GM23338 (cell line): ENCODE measurements at places on chromosomes 6 and 20. TPM values are rescaled to one million over a fixed set of nuclear protein-coding genes. Genes with fewer than 3 reads are reported as not detected.

- peak; percentile 84 for DNase-seq
Measured at GRCh38 chr20:10611357-10611756, 62.4 kb downstream of the JAG1 start.

GRCh38 chr6:168440520-168441433 is at the start of gene SMOC2:
Gene SMOC2 (plus strand): TSS chr6:168441184. CDS start chr6:168441371, 187 bp downstream.
- peak; percentile 56 for DNase-seq

DNA sequence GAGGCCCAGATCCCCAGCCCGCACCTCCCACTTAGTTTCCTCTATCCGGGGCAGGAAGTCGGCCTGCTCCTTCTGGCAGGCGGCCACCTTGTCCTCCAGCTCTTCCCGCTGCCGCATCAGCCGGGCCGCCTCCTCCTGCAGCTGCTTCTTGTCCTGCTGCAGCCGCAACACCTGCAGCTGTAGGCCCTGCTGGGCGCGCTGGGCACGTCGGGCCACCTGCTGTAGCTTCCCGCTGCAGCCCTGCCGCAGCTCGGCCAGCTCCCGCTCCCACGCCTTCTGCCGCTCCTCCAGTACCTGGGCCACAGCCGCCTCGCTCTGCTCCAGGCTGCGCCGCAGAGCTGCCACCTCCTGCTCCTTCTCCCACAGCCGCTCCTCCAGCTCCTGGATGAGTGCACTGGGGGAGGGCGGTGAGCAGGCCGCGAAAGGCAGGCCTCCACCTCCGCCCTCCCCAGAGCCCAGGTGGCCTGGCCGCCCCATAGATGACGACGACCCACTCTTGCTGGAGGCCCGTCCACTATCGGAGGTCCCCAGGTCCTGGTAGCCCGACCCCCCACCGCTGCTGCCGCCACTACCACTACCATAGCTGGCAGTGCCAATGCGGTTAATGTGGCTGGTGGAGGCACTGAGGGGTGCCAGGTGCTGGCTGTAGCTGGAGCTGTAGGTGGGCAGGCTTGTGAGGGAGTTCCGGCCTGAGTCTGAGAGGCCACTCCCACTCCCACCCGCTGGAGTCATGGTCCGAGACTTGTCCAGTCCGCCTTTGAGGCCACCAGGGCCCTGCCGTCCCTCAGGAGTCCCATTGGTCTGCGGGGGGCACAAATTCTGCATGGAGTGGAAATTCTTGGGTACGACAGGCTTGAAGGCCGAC is 6.0 kb upstream of the FASTKD5 start:
- DNase-seq = no peak

DNA sequence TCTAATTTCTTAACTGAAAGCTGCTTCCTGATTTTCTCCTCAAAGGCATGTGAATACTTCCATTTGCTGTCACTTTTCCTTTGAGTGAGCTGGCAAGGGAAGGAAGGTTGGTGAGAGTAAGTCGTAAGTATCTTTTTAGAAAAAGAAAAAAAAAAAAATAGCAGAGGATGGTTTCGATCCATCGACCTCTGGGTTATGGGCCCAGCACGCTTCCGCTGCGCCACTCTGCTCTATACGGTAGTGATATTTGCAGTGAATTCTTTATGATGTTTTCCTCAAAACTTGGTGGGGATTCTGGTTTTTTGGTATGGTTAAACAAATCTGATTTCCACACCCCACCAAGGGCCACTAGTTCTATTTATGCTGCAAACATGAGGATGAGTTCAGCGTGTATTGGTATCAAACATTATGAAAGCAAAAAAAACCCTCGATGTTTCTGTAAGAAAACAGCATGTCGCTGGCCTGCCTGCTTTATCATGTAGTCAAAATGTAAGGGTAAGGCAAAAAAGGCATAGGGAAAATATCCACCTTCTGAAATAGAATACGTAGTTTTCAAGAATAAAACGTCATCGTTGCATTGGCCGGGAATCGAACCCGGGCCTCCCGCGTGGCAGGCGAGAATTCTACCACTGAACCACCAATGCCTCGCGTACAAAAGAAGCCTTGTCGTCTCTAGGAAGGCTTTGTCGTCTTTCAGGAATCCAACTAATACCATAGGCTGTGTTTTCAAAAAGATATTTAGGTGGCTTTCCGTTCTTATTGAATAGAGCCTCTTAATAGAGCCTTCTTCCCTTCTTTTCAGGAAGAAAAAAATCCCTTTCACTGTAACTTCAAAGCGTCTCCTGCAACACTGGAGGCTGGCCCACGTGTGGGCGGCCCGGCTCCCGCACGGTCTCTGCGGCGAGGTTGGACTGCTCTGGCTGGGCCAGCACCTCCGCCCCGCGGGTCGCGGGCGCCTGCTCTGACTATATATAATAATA is 9.6 kb downstream of the OR2B2 start:
- peak; percentile 72 for DNase-seq

DNA sequence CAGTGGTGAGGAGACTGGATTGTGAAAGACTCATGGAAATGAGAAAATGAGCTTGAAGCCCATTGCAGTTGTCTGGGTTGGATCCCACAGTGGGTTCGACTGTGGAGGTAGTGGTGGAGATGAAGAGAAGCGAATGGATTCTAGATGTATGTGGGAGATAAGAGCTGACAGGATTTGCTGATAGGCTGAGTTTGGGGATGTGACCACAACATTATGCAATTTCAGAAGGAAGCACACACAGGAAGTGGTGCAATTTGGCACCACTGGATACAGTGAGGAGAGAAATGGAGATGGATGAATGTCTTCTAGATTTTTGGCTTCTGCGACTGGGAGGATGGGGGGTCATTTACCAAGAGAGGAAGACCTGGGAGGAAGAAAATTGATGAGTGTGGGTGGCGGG is 64.4 kb upstream of the MAFB start:
- no peak for DNase-seq

DNA sequence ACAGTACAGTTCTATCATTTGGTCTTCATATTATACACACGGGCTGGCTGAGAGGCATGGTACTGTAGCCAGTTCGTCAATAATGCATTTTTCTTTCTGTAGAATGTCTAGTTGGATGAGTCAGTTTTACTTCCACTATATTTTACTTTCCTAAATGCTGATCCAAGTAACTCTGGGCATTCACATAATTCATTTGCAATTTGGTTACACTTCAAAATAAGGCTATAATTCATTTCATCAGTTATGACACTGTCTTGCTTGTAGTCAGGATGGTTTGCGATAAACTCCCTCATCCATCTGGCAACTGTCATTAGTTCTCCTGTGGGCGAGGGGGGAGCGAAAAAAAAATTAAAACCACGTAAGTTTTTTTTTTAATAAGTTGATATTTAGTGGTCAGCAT is 46.3 kb downstream of the GCLC start:
- no peak for DNase-seq

DNA sequence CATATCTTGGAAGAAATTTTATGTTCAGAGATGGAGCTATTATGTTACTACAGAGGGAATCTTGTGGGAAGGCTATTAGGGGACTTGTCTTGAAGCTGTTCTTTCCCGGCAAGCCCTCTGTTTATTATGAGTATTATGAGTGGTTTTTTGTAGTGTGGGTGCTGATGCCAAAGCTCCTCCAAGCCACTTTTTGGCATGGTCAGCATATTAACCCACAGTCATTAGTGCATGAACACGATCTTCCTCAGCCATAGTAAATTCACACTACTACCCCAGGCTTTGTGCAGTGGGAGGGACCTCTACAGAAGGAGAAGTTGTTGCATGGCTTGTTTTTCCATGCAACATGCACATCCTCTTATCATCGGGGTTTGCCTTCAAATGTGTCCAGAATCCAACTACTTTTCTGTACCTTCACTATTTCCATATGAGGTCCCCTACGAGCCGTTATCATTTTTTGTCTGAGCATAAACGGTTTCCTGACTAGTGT is 6.5 kb upstream of the BMP6 start:
- DNase-seq = no peak

GRCh38 chr6:13696226-13696625 is 15.4 kb downstream of the RANBP9 start:
- no peak for DNase-seq

DNA sequence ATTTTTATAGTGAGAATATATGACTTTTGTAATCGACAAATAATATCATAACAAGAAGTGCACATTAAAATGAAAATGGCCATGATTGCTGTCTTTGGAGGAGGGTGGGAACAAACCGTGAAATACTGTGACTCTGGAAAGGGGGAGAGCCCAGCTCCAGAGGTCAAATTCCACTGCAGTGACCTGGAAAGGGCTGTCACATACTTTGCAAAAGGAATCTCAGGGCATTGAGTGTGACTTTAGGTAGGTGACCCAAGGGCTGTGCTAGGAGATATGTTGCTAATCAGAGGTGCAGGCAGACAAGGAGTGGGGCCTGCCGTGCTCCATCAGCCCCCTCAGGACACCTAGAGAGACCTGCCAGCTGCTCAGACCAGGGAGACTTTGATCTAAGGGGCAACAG is 28.1 kb upstream of the BMP7 start:
- peak; percentile 21 for DNase-seq

GRCh38 chr6:4773181-4773580 is 3.0 kb upstream of the CDYL start:
- no peak for DNase-seq

GRCh38 chr6:44533421-44533820 is 145.9 kb downstream of the CDC5L start:
- no peak for DNase-seq

DNA sequence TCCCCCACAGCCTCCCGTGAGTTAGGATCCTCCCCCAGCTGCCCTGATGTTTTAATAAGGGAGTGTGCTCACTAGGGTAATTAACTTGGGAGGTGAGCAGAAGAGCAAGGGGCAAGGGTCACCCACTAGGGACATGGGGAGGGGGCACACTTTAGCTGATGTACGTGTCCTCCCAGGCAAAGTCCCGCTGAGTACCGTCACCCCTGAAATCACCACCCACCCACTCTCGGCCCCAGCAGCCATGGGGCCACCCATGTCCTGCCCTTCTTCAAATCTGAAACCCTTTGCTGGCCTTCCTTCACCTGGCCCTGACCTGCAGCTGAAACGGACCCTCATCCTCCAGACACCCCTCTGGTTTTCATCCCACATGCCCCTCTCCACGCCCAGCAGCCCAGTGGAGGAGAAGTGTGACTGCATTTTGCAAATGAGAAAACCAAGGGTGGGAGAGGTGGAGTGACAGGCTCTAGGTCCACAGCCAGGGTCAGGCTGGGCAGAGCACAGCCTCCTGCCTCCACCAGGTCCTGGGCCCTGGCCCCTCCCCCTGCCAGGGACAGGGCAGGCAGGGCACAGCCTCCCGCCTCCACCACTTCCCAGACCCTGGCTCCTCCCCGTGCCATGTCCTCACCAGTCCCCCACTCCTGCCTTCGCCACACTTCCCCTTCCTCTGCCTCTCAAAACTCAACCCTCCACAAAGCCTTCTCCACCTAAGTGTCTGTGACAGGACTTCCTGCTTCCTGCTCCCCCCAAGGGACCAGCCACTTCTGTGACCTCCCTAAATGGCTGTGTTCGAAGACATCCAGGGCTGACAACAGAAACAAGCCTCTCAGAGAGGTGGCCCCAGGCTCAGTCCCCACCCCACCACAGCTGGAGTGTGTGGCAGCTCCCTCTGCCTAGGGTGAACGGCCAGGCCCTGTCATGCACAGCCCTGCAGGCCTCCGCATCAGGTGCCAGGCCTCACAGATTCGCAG is 15.1 kb downstream of the ACSS1 start:
- DNase-seq = no peak

- DNase-seq = peak; percentile 93
Measured at GRCh38 chr6:16761471-16762267, 409 bp upstream of the ATXN1 start.

- DNase-seq = peak; percentile 100
Measured at GRCh38 chr20:35616465-35617396, 1.1 kb downstream of the SPAG4 start.

DNA sequence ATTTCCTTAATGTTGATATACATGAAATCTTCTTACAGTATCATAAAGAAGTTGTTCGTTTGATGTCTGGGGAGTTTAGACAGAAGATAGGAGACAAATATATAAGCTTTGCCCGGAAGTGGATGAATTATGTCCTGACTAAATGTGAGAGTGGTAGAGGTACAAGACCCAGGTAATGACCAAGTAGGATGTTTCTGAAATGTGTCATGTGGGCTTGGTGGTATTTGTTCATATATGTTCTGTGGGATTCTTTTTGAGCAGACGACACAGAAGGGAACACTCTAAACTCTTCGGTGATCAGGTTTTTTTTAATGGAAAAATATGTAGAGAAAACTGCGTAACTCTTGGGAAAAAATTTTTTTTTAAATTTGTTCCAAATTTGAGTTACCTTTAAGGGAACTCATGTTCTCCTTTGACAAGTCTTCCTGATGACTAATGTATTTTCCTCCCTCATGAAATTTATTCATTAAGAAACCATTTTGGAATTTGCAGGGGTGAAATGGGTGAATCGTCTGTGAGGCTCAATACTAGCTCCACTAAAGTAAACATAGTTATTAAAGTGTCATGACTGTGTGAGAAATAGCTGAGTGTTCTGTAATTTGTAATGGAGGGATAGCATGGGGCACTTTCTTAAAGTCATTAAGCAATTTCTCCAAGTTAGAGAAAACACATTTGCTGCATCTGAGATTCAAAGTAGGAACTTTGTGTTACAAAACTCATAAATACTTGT is 100.6 kb downstream of the MAP3K4 start:
- no peak for DNase-seq

GRCh38 chr20:32278199-32278643 is 770 bp downstream of the KIF3B start:
- DNase-seq = no peak

DNA sequence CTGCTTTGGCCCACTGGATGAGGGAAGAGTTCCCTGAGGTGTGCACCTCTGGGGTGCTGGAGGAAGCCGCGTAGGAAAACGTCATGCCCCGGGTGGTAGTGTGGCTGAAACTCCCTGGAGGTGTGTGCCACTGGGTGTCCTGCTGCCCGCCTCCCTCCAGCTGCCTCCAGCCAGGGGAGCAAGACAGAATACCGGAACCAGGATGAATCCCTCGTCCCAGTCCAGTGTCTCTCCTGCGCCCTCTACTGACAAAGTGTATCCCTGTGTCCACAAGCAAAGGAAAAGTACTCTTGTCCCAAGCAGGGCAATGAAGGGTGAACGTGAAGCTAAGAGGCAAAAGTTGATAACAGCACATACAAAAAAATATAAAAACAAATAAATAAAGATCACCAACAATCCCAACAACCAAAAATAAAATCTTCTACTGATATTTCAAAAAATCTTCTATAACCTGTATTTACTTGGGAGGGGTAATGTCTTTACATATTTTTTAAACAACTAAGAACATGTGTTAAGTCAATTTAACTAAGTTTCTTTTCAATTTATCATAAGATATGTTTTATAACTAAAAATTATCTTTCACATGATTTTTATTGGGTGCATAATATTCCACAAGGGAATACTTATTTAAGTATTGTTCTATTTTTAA is 437.6 kb downstream of the MAFB start:
- DNase-seq = peak; percentile 90

TMEM244 gene
- not detected in 2 replicates for total RNA-seq

CST1 gene
- total RNA-seq = 1.8 and 2.7 TPM in 2 replicates

TCP1 gene
- 339 and 346 TPM in 2 replicates for total RNA-seq

MOG gene
- 0.74 and 2.5 TPM in 2 replicates for total RNA-seq

SLC17A3 gene
- 0.27 TPM in 1 of 2 replicates, not detected in the other for total RNA-seq

NT5E gene
- total RNA-seq = 0.50 and 1.5 TPM in 2 replicates

TMC2 gene
- 0.12 TPM in 1 of 2 replicates, not detected in the other for total RNA-seq

NKAIN2 gene
- 1.1 TPM in 1 of 2 replicates, not detected in the other for total RNA-seq

ISM1 gene
- total RNA-seq = 0.39 and 0.63 TPM in 2 replicates

TCP11 gene
- 0.62 TPM in 1 of 2 replicates, not detected in the other for total RNA-seq

IYD gene
- total RNA-seq = not detected in 2 replicates

ALDH8A1 gene
- total RNA-seq = not detected in 2 replicates
